ENCODE measurements at places on chromosomes 6 and 20.
A peak's percentile ranks its signal among the peaks of the same experiment; 100 is the strongest.

DNA sequence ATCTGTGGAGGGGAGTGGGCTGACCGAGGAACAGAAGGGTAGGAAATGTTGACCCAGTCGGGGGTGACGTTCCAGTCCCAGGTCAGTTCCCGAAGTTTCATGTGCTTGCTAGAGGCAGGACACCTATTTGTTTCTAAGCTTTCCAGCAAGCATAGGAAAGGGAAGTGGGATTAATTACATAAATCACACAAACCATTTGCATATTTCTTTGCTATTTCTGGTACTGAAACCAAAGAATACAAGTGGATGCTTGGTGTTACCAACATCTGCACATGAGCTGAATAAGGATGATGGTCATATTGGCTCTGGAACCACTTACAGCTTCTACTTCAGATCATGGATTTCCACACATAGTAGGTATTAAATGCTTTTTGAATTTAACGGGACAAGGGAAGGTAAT is 546.5 kb downstream of the PRKN start:
- no peak for DNase-seq

DNA sequence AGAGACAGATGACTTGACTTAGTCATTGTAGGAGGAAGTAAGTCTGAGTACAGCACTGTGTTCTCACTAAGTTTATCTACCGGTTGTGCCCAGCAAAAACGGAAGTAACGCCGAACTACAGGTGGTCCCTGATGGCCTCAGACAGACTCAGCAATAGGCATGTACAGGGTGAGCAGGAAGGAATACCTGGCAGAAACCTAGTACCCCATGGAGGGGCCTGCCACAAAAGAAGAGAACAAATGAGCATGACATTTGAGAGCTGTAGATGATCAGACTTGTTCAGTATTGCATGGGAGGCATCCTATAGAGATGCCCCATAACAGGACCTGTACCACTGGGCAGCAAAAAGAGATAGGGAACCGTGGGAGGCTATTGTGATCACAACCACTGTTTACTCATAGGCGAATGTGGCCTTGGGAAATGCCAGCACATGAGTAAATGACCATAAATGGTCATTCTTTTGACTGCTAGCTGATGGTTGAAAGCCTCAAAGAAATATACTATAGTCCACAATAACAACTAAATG is 106.4 kb upstream of the TAB2 start:
- peak; percentile 30 for DNase-seq

DNA sequence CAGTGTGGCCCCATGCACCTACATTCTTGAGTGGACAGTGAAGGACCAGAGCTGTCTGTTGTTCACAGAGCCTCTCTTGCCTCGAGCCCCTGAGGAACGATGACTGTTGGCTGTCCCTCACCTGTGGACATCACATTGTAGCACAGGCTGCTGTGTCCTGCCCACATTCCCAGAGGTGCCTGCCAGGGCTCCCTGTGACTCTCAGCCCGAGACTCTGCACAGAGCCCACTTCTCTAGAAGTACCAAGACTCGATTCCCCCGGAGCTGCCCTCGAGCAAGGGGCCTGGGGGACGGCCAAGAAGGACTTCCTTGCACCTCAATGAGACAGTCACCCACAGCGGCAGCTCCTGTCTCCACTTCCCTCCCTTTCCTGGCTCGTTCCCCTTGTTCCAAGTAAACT is 28.6 kb upstream of the DLGAP4 start:
- DNase-seq = no peak

DNA sequence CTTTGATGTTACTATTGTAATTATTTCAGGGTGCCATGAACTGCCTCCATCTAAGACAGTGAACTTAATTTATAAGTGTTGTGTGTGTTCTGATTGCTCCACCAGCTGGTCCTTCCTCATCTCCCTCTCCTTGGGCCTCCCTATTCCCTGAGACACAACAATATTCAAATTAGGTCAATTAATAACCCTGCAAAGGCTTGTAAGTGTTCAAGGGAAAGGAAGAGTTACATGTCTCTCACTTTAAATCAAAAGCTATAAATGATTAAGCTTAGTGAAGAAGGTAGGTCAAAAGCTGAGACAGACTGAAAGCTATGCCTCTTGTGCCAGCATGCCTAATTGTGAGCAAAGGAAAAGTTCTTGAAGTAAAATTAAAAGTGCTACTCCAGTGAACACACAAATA is 35.5 kb upstream of the TMEM217 start:
- no peak for DNase-seq

- DNase-seq = no peak
These were observed 242.5 kb downstream of the ADGRG6 start for GRCh38 chr6:142544199-142544838.

DNA sequence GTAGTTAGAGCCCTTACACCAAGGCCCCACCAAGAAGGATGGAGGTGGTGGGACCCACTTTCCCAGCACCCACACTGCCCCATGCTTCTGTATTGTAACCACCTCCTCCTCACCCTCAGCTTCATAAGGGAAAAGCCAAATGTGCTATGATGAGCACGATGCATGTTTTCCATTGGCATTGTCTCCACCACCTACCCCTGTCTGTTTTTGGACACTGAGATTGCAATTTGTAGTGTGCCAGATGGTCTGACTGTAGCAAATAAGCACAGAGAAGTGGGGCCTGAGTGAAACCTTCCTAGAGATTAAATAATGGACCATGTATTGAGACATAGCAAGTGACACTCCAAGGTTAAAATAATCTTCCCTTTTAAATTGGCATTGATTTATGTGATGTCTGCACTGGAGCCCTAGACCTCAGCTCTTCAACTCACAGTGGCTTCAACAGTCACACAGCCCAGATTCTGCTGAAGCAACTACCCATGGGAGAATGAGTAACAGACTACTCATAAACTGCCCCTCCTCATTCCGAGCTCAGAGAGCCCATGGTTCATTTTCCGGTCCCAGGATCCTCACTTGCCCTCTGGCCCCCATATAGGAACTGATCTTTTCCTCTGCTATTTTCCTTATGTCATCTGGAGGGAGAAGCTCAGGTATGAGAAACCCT is 177.9 kb downstream of the COL9A1 start:
- no peak for DNase-seq

GRCh38 chr6:135244805-135245204 is 63.7 kb downstream of the MYB start:
- no peak for DNase-seq

DNA sequence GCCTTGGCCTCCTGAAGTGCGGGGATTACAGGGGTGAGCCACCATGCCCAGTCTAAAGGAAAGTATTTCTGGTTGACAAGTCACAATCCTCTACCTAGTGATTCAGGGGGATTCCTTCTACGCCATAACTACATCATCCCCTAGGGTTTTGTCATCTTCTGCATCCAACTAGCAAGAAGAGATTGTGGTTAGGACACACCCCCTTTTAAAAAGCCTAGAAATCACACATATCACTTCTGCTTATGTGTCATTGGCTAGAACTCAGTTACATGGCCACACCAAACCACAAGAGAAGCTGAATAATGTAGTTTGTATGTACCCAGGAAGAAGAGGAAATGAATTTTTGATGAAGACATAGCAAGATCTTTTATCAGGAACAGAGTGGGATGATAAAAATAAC is 14.7 kb upstream of the CHD6 start:
- peak; percentile 25 for DNase-seq

DNA sequence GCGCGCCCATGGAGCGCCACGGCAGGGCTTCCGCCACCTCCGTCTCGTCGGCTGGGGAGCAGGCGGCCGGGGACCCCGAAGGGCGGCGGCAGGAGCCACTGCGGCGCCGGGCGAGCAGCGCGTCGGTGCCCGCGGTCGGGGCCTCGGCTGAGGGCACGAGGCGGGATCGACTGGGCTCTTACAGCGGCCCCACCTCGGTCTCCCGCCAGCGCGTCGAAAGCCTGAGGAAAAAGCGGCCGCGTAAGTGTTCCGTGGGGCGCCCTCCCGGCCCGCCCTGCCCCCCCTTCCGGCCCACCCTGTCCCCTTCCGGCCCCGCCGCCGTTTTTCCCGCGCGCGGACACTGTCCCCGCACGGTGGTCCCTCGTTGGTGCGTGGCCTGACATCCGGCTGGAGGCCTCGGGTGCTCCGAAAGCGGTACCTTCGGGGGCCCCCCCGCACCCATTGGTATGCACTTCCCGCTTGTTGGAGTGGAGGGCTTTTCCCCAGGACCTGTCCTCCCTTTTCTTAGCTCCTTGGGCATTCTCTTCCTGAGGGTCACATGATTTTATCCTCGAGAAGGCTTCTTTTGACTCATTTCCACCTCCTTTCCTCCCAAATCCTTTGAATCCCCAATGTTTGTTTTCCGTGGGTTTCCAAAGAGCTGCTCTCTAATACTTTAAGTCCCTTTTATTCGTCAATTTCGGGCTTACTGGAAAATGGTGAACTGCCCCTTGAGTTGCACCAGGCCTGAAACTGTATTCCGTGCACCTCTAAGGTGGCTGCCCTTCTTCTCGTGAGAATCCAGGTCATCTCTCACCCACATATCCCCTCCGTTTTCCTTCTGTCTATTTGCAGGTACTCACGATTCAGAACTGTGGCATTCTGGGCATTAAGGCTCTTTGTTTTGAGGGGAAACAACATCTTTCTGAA is 556 bp downstream of the PANK2 start:
- peak; percentile 15 for DNase-seq

DNA sequence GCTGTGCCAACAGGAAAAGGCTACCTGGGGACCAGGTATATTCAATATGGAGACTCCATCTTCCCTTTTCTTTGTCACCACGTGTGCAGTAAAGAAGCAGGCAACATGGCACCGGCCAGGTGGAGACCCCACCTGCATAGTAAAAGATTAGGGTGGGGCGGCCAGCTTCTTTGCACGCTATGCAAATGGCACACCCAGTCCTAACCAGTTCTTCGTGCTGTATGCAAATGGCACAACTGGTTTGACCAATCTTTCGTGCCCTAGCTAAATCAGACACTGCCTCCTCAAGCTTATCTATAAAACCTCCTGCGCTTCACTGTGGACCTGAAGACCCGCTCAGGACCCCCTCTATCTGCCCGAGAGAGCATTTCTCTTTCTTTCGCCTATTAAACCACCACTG is 88.8 kb upstream of the EZR start:
- DNase-seq = no peak

GRCh38 chr6:125945378-125946141 is 11.0 kb upstream of the HINT3 start:
- DNase-seq = no peak

- no peak for DNase-seq
These were observed 75.7 kb downstream of the BMP7 start for GRCh38 chr20:57190536-57191264.

DNA sequence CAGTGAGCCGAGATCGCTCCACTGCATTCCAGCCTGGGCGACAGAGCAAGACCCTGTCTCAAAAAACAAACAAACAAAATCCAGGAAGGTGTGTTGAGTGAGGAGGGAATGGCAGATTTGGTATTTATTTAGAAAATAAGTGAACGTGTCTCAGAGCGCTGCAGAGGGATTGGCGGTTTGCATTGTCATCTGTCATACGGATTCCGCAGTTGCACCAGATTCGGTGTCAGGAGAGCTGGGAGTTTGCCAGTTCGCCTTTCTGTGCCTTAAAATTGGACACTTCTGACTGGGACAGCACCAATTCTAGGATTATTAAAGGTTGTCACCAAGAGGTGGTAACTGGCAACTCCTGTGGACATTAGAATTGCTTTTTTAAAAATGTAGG is 912 bp downstream of the SNRNP48 start:
- DNase-seq = no peak

GRCh38 chr6:11083956-11084355 is 9.7 kb upstream of the SMIM13 start:
- no peak for DNase-seq

DNA sequence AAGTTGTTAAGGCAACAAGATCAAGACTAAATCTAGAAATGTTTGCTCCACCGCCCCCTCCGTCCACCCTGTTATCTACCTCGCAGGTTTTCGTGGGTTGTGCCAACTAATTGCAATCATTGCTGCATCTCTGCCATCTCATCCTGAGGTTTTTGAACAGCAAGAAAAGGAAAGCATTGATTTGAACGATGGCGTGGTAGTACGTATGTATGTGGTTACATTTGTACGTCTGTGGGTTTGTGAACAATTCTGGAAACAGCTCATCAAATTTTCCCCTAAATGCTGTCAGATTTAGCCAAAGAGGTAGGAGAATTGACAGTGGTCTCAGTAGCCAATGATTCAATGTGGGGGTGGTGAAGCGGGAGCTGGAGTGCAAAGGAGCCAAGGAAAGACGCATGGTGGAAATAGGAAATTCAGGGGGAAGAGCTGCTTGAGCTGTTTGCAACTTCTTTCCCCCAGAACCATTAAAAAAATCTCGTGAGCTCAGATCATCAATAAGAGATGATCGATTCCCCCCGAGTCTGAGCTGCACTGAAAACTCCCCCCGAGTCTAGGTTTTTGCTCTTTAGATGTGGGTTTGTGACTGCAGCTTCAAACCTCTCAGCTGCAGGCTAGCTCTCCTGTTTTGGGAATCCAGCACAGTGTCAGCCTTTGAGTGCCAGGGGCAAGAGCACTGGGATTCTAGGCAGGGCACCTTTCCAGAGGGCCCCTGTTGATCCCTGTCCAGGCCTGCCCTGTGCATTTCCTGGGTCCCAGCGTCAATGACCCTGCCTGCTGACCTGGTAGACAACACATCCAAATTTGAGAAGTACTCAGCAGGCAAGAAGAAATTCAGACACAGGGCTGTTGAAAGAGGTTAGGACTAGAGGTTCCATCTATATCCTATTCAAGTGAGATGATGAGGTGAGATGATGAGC is 72.6 kb upstream of the LY86 start:
- peak; percentile 10 for DNase-seq

- DNase-seq = no peak
These were observed 115.9 kb downstream of the PAX1 start for GRCh38 chr20:21821358-21821757.

DNA sequence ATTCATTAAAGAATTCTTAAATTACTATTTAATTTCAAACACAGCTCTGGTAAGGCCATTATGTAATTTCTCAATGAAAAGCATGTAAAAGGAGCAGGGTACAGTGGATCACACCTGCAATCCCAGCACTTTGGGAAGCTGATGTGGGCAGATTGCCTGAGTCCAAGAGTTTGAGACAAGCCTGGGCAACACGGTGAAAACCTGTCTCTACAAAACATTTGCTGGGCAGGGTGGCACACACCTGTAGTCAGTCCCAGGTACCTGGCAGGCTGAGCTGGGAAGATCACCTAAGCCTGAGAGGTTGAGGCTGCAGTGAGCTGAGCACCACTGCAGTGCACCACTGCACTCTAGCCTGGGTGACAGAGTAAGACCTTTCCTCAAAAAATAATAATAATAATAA is 37.4 kb downstream of the MDN1 start:
- no peak for DNase-seq

DNA sequence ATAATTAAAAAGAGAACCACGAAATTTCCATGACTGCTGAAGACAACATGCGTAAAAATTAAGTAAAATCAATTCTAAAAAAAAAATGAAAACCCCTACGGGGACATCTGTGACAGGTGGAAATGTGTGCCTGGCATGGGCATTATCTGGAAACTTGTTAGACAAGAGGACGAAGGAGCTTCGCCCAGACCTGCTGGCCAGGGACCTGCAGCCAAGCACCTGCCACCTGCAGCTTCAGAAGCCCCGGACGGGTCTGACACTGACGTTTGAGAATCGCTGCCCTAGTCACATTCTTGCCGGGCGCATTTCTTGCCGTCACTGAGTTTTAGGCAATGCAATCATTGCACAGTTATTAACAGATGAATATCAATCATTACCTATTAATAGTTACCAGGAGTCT is 140.3 kb downstream of the SMOC2 start:
- DNase-seq = no peak

- DNase-seq = no peak
These were observed 9.5 kb downstream of the SENP6 start for GRCh38 chr6:75611011-75611701.
